ENCODE measurements at places on chromosomes 2 and 18.

GRCh38 chr2:174681099-174682006, 82.9 kb downstream of the CHRNA1 start:
- no peak for DNase-seq

DNA sequence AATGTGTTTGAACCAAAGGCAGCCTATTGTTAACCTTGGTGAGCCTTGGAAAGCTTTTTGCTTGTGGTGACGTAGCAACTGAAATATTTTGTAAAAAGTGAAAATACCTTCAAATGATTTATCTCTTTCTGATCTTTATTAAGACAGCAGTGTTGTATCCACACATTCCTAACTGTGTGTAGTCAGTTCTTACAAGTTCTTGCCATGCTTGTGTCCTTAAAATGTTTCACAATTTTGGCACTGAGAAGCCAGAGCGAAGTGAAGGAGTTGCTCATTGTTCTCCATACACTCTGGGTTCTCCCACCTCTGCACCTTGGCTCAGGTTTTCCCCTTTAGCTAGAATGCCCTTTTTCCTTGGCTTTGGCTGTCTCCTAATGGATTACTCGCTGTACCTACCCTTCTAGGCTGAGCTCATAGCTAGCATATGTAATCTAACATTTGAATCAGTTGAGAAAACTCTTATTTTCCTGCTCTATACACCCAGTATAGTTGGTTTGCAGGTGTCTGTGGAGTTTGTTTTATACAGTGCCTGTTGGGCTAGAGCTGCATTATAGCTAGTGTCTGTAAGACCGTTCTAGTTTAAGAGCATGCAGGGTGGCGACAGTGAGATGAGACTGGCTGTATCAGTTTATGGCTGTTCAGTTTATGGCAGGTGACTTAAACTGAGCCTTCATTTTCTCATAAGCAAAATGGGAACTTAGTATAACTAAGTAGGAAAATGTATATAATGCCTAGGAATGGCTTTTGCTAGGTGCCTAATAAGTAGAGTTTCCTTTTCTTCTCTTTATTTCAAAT, 45.5 kb downstream of the FMNL2 start:
- no peak for DNase-seq

GRCh38 chr2:177595126-177595845, 202.7 kb downstream of the AGPS start:
- DNase-seq = no peak

- no peak for DNase-seq
Observed at GRCh38 chr2:1738163-1738562, 6.2 kb downstream of the PXDN start.

GRCh38 chr2:155839436-155839835, 493.1 kb downstream of the NR4A2 start:
- DNase-seq = no peak

DNA sequence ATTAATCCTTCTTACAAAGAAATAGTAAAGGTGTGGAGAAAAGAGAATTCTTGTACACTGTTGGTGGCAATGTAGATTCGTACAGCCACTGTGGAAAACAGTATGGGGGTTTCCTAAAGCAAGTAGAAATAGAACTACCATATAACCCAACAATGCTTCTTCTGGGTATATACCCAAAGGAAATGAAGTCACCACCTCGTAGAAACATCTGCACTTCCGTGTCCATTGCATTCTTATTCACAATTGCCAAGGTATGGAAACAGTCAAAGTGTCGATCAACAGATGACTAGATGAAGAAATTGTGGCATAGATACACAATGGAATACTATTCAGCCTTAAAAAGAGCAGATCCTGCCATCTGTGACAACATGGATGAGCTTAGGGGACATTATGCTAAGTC, 93.4 kb upstream of the TGIF1 start:
- DNase-seq = no peak

DNA sequence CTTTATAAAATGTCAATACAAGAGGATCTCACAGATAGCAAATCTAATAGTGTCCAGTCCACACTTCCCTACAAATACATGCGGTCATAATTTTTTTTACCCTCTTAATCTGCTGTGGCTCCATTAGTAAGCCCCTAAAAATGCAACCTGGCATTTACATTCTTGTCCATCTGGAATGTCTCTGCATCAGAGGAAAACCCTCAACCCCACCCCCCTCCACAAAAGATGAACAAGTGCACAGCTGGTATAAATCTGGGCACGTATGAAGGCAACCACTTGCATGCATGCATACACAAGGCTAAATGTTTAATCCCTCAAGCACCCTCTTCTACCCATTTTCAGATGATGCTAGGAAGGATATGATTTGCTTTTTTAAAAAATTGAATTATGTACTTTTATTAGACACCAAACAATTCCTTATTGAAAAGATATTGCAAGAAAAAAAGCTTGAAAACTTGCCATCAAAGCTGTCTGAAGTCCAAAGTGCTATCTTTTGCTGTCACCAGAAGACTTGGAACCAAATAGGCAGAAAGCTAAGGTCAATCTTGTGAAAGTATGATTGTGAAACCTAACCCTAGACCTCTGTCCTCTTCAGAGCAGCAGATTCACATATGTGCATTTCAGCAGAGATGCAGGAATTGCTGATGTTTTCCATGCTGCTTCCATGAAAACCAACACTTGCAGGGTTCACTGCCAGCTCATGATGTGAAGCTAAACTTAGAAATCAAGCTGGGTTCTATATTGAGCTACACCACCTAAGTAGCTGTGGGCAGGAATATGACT, 39.0 kb downstream of the IRS1 start:
- DNase-seq = no peak

GRCh38 chr2:234828382-234829073, 123.3 kb upstream of the SH3BP4 start:
- no peak for DNase-seq

DNA sequence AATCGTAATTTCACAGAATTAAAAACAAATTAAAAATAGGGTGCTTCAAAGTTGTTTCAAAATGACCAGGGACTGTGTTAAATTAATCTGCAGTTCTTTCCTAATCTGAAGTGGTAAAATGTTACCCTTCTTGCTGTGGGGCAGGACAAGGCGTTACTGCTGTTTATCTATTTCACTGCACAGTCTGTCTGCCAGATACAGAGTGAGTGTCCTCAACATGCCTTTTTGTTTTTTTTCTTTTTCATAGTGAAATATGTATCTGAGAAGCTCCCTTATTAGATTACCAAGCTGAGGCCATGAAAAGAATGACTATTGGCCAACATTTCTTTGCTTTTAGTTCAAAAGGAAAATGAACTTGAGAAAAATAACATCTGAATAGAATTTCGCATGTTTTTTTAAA, 38.0 kb downstream of the KCTD1 start:
- no peak for DNase-seq

DNA sequence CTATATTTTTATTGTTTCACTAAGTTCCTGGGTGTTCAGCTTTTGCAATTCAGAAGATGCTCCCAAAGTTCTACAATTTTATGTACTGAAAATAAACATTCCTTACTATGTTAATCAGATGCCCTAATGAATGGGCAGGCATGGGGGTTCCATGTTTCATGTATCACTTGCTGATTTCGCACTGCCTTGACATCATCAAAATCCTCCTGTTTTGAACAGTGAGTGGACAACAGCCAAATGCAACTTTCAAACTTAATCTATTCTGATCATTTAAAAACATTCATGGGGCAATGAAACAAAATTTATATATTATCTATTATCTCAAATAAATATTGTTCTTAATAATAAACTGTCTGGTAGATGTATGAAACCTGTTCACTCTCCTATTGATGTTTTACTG, 43.2 kb downstream of the ZEB2 start:
- DNase-seq = no peak

DNA sequence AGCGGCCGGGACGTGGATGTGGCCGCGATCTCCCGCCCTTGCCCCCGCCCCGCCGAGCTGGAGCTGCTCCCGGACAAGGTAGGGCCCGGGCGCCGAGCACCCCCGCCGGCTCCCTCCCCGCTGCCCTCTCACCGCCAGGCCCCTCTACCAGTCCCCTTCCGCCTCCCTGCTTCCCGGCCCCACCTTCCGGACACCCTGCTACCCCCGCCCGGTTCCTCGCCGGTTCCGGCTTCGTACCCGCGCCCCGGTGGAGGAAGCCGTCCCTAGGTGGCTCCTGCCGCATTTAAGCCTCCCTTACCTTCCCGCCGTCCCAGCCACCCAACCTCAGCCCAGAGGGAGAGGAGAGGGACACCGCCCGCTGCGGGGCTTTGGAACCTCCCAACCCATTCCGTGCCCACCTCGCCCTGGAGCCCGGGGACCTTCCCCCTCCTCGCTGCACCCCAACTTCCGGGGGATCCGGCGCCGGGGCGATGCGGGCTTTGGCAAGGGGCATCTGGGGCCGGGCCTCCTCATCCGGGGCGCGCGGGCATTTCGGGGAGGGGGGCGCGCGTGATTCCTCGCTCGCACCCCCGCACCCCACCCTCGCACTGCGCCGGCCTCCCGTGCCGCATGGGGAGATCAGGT, 475 bp downstream of the B3GNT2 start:
- peak; percentile 80 for DNase-seq

- peak; percentile 47 for DNase-seq
Observed at GRCh38 chr2:217434180-217434975, 568.4 kb downstream of the TNS1 start.

- DNase-seq = no peak
Observed at GRCh38 chr2:58067001-58067400, 20.4 kb downstream of the VRK2 start.

- no peak for DNase-seq
Observed at GRCh38 chr2:166411473-166412230, 35.9 kb upstream of the SCN9A start.

DNA sequence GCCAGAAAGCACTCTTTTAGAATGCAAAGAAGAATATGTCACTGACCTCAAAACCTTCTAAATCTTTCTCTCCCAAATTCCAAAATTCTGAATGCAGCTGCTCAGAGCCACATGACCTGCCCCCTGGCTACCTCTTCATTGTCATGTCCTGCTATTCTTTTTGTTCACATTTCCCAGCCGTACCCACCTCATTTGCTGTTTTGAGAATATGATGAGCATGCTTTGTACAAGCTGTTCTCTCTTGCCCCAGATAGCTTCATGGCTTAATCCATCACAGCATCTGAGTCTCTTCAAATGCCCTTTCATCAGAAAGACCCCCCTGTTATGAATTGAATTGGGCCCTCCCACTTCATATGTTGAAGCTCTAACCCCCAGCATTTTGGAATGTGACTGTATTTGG, 214.3 kb downstream of the KCNS3 start:
- no peak for DNase-seq

GRCh38 chr2:98731041-98731893, at the start of gene MGAT4A:
Gene MGAT4A, minus strand, starts transcription at chr2:98731132. Its CDS starts 4,800 bp downstream, at chr2:98726332.
- DNase-seq = peak; percentile 88

GRCh38 chr2:26692279-26692896, at the start of gene KCNK3:
Gene KCNK3, plus strand, starts transcription at chr2:26692722. Its CDS starts 154 bp downstream, at chr2:26692876.
- peak; percentile 74 for DNase-seq

GRCh38 chr2:62489162-62489561, 16.8 kb downstream of the TMEM17 start:
- no peak for DNase-seq

DNA sequence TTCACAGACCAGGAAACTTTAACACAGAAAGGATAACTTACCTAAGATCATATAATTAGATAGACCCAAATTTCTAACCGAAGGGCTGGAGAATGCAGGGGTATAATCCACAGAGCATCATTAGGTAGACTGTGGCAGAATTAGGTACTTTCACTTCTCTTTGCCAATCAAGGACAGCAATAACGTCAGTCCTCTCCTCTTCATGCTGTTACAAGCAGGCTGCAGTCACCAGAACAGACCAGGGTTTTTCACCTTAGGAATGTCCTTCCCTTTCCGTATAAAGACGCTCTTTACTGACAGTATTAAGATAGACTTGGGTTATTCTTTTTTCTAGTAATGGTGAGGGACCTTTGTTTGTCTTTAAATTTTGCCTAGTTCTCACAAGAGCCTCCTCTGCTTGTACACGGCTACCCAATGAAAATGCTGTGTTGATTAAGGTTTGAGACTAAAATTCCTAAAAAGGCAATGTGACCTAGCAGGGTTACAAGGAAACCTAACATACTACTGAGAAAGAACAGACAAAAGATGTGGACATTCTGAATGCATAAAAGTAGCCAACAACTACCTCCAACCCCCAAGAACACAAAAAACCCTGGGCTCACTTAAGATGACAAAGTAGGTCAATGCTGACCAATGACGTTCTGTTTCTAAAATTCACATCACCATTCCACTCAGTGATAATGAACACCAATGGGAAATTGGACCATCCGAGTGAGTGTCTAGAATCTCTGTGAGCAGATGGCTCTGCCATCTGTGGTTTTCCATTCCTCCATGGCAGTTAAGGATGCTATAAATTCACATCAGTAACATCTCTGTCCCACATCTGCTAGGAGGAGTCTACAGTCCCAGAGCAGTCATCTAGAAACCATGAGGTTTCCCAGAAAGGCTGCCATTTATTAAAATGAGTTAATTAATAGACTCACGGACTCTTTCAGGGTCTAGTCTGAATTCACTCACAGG, 2.1 kb downstream of the PDIA6 start:
- DNase-seq = no peak

DNA sequence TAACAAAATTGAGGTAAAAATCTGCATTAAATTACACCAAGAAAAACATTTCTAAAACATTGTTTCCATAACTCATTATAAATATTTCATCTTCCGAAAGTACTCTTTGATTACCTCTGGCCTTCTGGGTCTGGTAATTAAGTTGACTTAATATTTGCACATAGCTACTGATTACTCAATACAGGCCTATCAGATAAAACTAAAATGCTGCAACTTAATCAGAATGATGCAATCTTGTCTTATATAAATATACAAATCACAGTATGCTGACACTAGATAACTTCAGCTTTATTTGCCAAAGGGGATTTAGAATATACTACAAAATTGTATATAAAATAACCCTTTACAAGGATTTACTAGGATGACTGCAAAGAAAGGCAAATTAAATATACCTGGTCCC, 49.3 kb downstream of the SLC35F5 start:
- no peak for DNase-seq

- DNase-seq = no peak
Observed at GRCh38 chr2:144358979-144359541, 160.9 kb downstream of the ZEB2 start.

- no peak for DNase-seq
Observed at GRCh38 chr18:11154368-11154989, 5.1 kb upstream of the PIEZO2 start.

- DNase-seq = no peak
Observed at GRCh38 chr2:208279236-208279635, 13.2 kb downstream of the PIKFYVE start.

DNA sequence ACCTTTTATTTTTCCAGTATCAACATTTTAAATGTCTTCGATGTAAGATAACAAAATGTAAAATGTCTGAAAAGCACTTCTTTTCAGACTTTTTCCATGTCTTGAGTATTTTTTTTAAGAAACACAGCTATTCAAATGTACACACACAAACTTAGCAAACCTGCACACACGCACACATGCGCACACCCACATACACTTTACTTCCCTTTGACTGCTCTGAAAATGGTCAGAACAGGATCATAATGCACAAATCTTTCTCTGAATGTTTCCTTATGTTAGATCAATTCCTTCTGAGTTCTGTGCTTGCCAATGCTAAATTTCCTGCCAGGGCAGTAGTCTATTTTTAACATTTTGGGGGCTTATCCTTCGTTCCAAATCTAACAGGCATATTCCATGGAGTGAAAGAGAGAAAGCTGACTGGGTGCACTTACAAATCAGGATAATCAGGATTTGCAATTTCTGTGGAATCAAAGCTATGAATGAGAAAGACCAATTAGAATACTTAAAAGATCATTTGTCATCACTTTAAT, 136.3 kb downstream of the ZEB2 start:
- DNase-seq = no peak

Measured in activated naive CD8-positive, alpha-beta T cell treated with anti-CD3 and anti-CD28 coated beads, Interleukin-2, amount 10 ng/mL, durations not matched to agents 7 days and 5 days (primary cell).